Stimulated activated CD4-positive, alpha-beta T cell treated with anti-CD3 and anti-CD28 coated beads, Interleukin-4, amount 100 ng/mL, for 4 hours (primary cell): ENCODE measurements at places on chromosomes 2 and 18.
A peak's percentile ranks its signal among the peaks of the same experiment; 100 is the strongest.

- DNase-seq: peak; percentile 60
Observed at GRCh38 chr2:197498937-197499593, 575 bp downstream of the HSPD1 start.

DNA sequence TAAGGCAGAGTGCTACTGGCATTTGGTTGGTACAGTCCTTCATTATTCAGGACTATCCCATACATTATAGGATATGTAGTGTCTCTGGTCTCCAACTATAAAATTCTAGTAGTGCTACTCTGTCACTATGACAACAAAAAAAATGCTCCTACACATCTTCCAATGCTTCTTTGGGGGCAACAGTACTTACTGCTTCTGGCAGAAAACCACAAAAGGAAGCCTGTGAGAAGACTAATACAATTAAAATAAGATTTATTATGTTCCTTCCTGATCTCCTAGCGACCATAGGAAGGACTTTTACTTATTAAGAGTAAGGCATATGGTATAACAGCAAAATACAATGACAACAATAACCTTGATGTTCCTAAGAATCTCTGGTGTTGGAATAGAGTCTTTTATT lies 48.4 kb upstream of the CPO start:
- DNase-seq: no peak

GRCh38 chr2:237927135-237927534 lies 39.7 kb upstream of the UBE2F start:
- DNase-seq: no peak

- no peak for DNase-seq
Observed at GRCh38 chr18:22871809-22872525, 61.2 kb upstream of the RBBP8 start.

DNA sequence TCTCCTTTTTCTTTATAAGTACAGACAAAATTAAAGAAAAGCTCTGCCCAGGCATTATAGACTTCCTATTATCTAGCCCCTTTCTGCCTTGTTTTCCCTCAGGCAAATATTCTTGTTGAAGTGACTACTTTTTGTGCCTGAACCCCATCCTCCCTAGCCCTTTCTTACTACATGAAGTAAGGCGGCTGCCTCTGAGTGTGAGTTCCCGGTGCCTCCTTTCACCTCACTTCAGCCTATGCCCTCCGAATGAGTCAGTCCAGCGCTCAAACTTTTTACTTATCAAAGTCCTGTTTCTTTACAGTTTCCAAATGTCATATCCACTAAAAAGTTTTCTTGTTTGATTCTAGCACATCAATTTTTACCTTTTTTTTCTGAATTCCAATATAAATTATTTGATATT lies 778.3 kb upstream of the NRXN1 start:
- no peak for DNase-seq

GRCh38 chr2:191206613-191207471 lies 38.4 kb upstream of the MYO1B start:
- DNase-seq: no peak

DNA sequence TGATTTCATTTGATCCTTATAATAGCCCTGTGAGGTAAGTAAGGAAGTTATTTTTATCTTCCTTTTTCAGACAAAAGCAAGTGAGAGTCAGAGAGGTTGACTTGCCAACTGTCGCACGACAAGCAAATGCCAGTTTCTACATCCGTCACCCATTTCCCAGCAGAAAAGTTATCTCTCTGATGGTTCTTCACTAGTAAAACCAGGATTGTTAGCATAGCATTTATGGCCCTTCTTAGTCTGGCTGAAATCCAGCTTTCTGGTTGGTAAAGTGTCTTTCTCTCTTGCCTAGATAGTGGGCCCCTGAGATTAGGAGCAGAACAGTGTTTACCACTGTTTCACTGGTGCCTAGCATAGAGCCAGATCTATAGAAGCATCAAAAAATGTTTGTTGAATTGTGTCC lies 7.1 kb upstream of the XDH start:
- DNase-seq: no peak

DNA sequence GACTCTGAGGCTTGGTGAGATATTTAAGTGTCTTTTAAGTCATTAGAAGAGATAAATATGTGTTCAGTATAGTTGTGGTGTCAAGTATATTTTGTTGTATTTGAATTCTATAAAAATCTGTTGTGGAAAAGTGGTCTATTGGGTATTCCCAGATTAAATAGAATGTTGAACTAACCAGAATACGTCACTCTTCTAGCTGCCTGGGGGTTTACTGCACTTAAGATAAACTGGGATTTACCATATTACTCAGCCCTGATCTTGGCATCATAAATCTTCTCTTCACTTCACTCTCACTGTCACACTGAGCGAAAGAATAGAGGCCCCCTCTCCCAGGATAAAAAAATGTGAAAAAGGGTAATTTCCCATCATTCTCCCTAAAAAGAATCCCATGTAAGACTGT lies 129.8 kb downstream of the BCL2 start:
- DNase-seq: no peak

GRCh38 chr2:128036748-128037607 lies 9.1 kb upstream of the SAP130 start:
- DNase-seq: no peak

DNA sequence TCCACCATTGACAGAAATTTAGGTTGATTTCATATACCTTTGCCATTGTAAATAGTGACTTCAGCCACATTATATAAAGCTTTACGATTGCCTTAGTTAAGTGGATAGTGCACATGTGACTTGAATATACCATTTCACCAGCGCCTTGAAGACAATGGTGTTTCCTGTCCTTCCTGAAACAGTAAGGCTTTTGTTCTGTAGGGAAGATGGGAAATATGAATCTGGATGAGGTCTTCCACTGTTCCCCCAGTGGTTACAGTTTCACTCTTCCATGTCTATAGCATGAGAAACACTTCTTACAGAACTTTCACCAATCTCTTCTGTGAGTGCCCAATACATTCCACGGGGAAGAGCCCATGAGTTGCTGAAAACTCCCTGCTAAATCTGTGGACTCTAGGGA lies 240.5 kb downstream of the TRIB2 start:
- DNase-seq: no peak

- no peak for DNase-seq
Observed at GRCh38 chr2:195270466-195271039, 386.5 kb upstream of the SLC39A10 start.

DNA sequence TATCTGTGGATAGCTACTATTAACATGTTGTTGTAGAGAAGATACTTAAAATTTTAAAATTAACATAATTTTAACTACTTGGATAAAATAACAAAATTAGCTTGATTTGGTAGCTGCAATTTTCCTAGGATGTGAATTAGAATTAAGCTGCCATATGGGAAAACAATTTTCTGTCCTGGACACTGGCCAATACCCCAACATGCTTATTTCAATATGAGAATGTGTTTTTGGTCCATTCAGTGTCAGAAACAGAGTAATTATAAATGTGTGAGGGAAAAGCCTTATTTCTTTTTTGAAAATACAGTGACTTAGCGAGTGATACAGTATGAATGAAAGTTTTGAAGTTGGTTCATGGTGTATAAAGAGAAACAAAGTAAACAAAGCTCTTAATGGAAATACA lies 948.3 kb upstream of the GYPC start:
- DNase-seq: no peak

- no peak for DNase-seq
Observed at GRCh38 chr2:79758749-79759282, 246.0 kb downstream of the CTNNA2 start.

DNA sequence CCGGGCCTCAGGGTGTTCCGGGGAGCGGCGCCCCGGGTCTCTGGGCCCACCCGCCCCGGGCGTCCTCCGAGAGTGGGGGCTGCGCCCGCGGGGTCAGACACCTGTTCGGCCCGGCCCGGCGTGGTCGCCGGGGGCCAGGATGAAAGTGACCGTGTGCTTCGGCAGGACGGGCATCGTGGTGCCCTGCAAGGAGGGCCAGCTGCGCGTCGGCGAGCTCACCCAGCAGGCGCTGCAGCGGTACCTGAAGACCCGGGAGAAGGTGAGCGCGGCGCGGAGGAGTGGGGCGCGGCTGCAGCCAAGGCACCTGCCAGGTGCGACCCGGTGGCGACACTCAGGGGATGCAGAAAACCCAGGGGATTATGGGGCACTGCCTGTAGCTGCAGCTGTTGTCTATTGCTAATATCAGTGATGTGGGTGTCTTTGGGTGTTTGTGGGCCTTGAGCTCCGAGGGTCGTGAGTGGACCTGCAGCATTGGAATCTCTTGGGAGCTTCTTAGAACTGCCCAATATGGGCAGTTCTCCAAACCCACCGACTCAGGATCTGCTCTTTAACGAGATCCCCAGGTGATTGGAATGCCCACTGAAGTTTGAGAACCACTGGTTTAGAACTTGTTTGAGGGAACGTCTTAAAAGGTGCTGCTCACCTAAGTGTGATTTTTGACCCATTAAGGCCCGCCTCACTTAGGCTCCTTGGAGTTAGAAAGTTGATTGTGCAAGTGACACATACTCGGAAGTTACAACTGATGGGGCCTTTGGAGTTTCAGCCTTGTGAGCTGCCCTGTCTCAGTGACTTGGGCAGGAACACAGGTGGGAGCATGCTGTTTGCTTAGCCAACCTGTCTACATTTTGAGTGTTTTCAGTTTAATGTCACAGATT lies 823 bp downstream of the PARD3B start:
- DNase-seq: no peak

- DNase-seq: no peak
Observed at GRCh38 chr2:136510244-136510643, 255.1 kb upstream of the THSD7B start.

DNA sequence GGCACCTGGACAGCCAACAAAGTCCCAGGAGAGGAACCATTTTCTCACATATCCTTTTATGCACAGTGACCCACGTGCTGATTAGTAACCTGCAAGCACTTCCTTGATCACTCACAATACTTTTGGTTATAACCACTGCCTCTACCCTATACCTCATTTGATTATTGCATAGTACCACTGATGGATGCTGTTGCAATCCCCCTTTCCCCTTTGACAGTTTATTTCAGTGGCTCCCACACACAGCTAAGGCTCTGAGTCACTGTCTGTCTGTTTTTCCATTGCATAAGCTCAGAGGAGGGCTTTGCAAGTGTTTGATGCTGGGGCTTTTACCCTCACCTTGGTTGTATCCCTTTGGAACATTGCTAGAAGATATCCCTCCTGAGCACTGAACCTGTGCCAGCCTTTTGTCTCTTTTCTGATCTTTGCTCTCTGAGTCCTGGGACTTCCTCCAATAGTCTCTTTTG lies 101.7 kb upstream of the RBBP8 start:
- DNase-seq: peak; percentile 5

- DNase-seq: no peak
Observed at GRCh38 chr18:75783566-75784281, 356.2 kb upstream of the SMIM21 start.

GRCh38 chr2:102661846-102662245 lies 42.5 kb downstream of the SLC9A2 start:
- DNase-seq: no peak

- no peak for DNase-seq
Observed at GRCh38 chr2:62525549-62526269, 19.7 kb upstream of the TMEM17 start.

DNA sequence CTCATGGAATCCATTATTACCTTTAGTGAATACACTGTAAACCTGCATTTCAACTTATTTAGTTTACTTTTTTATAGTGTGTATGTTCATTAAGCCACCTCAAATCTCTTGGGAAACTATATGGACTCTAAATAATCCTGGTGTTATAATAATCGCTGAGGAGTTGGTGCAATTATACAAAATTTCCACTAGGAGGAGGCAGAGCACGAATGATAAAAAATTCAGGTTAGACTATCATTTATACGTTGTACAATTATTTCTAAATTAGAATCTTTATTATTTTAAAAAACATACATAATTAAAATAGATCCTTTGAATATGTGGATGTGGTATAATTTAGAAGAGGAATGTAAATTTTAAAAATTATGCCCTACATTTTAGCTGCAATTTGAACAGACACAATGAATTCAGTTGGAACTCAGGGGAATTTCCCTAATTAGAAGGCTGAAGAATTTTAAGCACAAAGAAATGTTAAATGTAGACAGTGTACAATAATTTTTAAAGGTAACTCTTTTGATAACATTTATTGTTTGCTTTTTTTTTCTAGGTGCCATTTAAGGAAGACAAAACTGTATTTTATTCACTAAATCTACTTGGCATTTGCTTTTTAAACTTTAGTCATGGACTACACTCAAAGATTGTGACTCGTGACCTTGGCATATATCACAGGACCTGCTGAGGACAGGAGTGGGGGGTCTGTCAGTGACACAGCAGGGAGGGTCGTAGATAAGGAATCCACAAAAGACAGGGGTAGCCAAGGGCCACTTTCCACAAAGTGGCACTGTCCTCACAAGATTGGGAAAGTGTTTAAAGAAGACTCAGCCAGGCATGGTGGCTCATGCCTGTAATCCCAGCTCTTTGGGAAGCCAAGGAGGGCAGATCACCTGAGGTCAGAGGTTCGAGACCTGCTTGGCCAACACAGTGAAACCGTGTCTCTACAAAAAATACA lies 45.5 kb downstream of the RAB12 start:
- no peak for DNase-seq

- no peak for DNase-seq
Observed at GRCh38 chr2:85504778-85505261, 34.1 kb upstream of the MAT2A start.

DNA sequence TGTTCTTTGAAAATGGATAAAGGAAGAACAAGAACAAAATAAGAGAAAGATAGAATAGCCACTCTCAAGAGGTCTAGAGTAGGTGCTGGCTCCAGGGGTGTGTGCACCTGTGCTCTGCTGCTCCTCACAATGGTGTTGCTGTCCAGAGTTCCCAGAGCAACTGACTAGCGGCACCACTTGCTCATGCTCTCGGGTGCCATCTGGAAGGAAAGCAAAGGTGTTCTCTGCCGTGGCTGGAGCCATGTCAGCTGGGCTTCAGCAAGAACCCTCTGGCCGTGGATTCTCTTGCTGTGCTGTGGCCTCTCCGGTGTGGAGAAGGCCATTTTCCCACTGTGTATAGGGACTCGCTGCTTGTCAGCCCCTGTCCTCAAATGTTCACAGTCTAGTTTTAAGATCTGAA lies 114.6 kb upstream of the TEX51 start:
- no peak for DNase-seq

GRCh38 chr2:29011418-29012060 lies 30.4 kb downstream of the TOGARAM2 start:
- peak; percentile 65 for DNase-seq

DNA sequence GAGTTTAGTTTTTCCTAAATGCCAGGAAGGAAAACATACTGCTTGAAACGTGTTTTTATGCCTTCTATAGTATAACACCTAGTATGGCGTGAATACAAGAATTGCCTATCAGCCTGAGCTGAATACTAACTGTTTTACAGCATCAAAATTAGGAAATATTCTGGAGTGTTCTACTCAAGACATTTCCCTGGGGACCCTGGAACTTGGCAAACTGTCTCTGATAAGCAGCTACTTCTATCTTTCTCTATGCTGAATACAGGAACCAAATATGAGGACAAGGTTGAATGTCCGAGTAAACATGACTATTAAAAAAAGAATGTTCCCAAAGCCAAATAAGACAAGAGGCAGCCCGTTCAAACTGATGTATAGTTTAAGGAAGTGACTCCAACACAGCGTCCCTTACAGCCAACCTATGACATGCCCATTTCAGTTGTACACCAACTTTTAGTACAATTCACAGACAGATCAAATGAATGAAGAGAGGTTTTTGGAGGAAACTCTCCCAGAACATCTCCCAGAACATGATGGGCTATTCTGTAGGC lies 951.3 kb upstream of the ACVR2A start:
- no peak for DNase-seq

GRCh38 chr2:55896633-55897032 lies 26.9 kb downstream of the EFEMP1 start:
- DNase-seq: no peak

- no peak for DNase-seq
Observed at GRCh38 chr2:157376041-157376440, 50.4 kb upstream of the ERMN start.

GRCh38 chr2:43324259-43325106 lies 98.1 kb upstream of the ZFP36L2 start:
- DNase-seq: no peak
